T-helper 1 cell (primary cell): ENCODE measurements at places on chromosomes 12 and 14.
A peak's percentile ranks its signal among the peaks of the same experiment; 100 is the strongest.

- no peak for DNase-seq
Observed at GRCh38 chr12:76012644-76013043, 18.9 kb downstream of the PHLDA1 start.

GRCh38 chr12:49934505-49934904 lies 16.0 kb upstream of the AQP2 start:
- DNase-seq: no peak

DNA sequence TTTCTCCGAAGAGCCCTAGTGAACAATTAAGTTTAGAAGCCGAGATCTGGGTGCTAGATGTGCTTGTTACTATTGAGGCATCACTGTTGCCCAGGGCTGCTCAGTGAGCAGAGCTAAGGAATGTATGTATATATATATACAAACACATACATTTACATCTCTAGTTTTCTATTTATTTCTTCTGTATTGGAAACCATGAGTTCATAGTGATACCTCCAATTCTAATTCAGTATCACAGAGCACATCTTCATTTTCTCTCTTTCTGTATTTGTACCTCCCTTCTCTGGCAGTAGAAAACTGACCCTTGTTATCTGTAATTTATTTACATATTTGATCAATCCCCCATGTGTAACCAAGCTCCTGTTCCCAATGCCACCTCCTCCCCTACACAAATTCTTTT lies 40.7 kb upstream of the FUT8 start:
- no peak for DNase-seq

DNA sequence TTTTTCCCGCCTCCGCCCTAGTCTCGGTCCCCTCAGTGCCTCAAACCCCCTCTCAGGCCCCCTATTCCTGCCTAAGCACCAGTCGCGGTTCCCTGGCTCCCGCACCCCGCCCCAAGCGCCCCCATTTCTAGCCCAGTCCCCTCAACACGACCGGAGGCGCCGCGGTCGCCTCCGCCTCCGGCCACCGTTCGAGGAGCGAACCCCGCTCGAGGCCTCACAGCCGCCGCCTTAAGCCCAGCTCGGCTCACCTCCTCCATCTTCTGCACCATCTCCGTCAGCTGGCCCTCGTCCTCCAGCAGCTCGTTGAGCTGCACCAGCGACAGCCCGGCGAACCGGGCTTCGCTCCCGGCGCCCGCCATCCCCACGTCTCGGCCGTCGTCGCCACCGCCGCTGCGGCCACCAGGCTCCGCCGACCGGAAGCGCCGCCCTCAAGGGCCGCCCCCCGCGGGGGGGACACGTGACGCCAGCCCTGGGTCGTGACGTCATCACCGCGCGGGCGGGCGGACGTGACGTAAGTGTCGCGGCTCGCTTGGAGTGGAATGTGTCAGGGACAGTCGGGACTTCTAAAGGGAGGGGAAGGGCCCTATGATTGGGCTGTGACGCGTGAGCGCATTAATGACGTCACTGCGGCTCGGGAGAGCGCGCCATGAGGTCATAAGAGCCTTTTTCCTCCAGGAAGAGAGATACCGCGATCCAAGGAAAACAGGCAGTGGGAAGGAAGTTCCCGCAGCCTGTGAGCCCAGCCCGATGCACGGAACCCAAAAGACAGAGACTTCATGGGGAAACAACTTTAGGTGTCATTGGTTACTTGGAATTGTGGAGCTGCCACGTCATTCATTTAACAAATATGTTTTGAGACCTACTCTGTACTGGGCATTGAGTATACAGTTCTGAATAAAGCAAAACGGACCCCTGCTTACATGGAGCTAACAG lies at the start of gene VPS37B:
VPS37B (minus strand) TSS at position 421 of the 933 bp plus-strand sequence; CDS start at position 359, 62 bp downstream.
- peak; percentile 75 for DNase-seq

- no peak for DNase-seq
Observed at GRCh38 chr12:91618281-91618680, 435.7 kb upstream of the DCN start.

DNA sequence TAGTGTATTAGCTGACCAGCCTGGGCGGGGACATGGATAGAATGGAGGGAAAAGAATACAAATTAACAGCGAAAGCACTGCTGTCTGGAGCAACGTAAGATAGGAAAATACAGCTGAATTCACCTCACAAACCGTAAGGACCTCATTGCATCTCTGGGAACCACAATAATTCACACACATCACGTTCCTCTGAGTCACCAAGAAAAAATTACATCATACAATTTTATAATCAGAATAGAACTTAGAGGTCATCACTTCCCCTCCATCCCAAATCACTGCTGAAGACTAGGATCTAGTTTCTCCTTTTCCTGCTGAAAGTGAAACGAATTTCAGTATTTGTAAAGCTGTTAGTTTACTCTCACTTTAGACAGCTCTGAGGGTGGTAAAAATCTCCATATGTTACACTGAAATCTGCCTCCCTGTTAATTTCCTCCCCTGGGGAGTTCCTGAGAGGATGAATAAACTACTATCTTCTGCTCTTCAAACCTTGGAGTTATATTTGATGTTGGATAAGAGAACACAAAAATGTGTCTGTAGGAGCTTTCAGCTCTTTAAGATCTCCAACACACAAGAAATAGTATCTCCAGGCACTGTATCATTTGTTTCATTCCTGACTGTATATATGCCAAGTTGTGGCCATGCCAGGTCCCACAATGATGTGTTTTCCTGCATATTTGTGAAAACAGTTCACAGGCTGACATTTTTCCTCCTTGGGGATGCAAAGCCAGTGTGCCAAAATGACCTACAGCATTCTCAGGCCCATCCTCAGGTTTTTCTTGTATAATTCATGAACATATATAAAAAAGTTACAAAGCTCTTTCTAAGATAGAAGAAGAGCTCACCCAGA lies 63.8 kb upstream of the SSTR1 start:
- DNase-seq: no peak

GRCh38 chr12:24177889-24178288 lies 228.4 kb upstream of the SOX5 start:
- no peak for DNase-seq

GRCh38 chr14:104316121-104316722 lies 177.8 kb downstream of the KIF26A start:
- no peak for DNase-seq

DNA sequence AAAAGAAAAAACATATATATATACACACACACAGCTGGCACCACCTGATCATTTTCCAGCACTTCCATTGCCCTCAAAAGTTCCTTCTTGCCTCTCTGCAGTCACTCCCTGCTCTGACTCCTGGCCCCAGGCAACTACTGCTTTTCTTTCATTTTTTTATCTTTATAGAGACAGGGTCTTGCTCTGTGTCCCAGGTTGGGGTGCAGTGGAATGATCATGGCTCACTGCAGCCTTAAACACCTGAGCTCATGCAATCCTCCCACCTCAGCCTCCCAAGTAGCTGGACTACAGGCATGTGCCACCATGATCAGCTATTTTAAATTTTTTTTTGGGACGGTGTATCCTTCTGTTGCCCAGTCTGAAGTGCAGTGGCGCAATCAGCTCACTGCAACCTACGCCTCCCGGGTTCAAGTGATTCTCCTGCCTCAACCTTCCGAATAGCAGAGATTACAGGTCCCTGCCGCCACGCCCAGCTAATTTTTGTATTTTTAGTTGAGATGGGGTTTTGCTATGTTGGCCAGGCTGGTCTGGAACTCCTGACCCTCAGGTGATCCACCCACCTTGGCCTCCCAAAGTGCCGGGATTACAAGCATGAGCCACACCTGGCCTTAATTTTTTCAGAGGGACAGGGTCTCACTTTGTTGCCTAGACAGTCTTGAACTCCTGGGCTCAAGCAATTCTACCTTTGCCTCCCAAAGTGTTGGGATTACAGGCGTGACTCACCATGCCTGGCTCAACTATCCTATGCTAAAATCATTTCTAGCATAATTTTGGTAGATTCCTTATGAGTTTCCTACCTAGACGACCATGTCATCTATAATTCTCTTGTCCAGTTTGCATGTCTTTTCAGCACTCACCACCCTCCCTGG lies 7.8 kb downstream of the HSP90AA1 start:
- DNase-seq: no peak

- DNase-seq: no peak
Observed at GRCh38 chr14:98470663-98471062, 801.3 kb downstream of the BCL11B start.

DNA sequence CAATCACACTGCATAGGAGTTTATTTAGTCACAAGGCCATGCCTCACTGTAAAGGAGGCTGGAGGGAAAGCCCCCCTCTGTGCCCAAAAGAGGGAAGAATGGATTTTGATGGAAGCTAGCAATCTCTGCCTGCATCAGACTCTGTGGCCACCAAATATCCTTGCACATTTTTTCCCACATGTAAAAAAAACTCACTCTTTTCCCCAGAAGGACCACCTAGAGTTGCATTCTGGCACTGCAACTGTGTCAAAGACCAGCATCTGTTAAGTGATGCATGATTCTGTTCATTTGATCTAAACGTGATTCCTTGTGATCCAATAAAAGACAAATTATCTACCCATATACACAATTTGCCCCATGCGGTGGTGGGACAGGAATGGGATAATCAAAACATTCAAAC lies 8.0 kb downstream of the RHOJ start:
- DNase-seq: no peak

GRCh38 chr14:105480807-105481801 lies 5.6 kb upstream of the CRIP1 start:
- DNase-seq: peak; percentile 83

- DNase-seq: no peak
Observed at GRCh38 chr12:77619425-77619824, 211.3 kb upstream of the NAV3 start.

DNA sequence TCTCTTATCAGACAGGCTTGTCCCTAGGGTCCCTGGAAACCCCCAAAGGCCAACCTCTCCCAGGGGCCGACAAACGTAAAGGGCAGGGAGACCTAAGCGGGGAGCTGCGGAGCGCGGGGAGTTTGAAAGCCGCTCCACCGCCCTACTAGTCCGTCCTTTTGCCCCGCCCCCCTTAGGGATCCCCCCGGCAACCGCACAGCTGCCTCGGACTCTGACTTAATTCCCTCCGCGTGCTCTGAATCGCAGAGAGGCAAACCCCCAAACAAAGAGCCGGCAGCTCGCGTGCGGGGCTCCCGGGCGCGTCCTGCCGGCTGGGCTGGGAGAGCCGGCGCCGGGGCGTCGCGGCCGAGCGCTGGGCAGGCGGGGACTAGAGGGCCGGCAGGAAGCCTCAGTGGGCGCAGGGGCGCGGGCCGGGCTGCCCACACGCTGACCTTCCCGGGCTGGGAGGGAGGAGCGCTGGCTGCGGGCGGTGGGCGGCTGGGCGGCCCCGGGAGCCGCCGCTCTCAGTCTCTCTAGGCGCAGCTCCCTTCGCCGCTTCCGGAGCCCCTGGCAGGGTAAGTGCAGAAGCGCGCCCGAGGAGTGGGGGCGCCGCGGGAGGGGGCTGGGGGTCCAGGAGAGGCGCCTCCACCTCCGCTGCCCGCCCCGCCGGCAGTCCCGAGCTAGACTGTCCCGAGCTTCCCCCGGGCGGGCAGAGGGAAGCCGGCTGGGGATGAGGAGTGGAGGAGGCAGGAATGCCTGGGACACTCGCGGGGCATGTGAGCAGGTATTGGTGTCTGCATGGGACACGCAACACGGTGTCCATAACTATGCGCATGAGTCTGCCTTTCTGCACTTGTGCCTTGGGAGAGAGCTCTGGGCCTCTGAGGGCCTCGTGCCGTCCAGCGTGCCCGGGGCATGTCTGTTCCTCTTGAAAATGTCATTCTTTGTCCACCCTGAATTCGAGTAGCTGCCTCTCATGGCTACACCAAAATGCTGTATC lies at the start of gene TSPAN11:
TSPAN11 (plus strand) TSS at position 506 of the 979 bp plus-strand sequence. CDS start 27,244 bp downstream, outside the sequence.
- no peak for DNase-seq

DNA sequence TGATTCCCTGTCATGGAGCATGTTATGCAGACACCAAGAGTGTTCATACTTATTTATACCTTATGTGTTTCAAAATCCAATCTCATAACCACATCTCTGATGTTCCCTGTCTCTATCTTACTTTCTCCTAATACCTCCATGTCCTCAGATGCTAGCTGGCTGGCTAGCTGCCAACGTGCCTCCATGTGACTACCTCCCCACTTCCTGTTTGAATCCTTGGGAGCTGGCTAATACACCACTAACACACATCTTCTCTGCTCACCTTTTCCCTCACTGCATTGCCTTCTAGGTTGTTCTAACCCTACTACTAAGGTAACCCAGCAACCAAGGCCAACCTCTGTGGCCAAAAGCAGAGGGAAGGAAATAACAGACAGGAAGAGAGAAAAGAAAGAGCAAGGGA lies 27.3 kb downstream of the TTC5 start:
- no peak for DNase-seq

GRCh38 chr12:124928912-124929530 lies 14.6 kb upstream of the UBC start:
- DNase-seq: no peak

GRCh38 chr14:99435327-99435726 lies 45.3 kb downstream of the SETD3 start:
- DNase-seq: no peak

- DNase-seq: no peak
Observed at GRCh38 chr12:32089586-32089985, 17.1 kb upstream of the BICD1 start.

GRCh38 chr12:77609016-77609415 lies 221.7 kb upstream of the NAV3 start:
- no peak for DNase-seq

DNA sequence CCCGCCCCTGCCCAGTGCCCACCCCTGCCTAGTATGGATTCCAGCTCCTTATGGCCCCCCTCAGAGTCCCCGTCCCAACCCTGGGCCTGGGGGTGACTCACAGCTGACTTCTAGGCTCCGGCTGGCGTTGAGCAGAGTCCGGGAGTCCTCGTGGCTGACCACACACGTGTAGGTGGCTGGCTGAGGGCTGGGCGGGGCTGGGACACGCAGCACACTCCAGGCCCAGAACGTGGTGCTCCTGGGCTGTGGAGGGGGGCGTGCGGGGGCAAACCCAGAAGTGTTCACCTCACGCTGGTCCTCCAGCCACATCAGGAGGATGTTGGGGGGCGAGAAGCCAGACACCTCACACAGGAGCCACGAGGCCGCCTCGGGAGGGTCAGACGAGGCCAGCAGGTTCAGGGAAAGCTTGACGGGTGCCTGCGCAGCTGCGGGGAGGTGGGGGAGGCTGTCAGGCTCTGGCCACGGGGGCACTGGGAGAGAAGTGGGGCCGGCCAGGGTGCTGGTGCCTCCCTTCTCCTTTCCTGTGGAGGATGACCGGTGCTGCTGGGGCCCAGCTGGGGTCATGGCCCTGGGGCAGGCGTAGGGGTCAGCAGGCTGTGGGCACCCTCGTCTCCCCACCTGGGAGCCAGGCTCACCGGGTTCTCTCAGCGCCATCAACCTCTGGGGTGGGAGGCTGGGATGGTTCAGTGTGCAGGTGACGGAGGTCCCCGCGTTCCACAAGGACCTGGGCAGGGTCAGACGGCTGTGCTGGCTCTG lies 314.1 kb downstream of the TMEM121 start:
- DNase-seq: no peak

GRCh38 chr12:128399253-128399652 lies 132.3 kb downstream of the TMEM132C start:
- no peak for DNase-seq

DNA sequence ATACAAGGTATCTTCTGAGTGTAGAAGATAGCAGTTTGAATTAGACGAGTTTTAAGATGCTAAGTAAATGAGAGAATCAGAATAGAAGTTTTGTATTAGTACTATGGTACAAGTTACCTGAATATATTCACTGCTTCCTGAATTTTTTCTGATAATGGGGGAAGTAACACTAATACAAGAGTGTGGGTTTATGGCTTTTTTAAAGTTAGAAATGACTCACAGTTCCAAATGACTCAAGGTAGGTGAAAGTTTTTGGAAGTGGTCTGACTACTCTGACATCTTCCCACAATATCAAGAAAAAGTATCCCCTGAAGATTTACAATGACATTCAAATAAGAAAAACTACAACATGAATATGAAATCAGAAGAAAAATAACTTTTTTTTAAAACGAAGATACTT lies 123.7 kb upstream of the GARIN6 start:
- no peak for DNase-seq

- no peak for DNase-seq
Observed at GRCh38 chr12:123987022-123987421, 14.0 kb downstream of the ZNF664 start.
